ENCODE measurements at places on chromosomes 16 and 17. TPM values are rescaled to one million over a fixed set of nuclear protein-coding genes. Genes with fewer than 3 reads are reported as not detected.

Gene DNASE1L2
- 1.2 TPM for total RNA-seq

DNA sequence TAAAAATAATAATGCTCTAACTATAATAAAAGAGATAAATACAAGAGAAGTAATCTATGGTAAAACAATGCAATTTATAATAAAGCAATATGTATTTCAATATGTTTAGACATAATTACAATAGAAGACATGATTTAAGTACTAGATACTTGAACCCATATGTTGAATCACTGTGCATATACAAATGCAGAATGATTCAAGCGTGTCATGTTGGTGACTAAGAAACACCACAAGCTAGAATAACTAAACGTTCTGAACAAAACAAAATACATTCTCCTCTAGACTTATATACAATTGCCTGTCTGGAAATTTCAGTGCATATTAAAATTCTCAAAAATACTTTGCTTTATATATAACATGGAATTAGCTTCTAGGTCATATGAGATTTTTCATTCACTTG is 11.2 kb downstream of the TADA2A start:
- no peaks in the 10 kb centered on the region for H3K27me3 ChIP-seq
- DNase-seq = no peak
- H3K4me1 ChIP-seq = no peaks in the 10 kb centered on the region

DNA sequence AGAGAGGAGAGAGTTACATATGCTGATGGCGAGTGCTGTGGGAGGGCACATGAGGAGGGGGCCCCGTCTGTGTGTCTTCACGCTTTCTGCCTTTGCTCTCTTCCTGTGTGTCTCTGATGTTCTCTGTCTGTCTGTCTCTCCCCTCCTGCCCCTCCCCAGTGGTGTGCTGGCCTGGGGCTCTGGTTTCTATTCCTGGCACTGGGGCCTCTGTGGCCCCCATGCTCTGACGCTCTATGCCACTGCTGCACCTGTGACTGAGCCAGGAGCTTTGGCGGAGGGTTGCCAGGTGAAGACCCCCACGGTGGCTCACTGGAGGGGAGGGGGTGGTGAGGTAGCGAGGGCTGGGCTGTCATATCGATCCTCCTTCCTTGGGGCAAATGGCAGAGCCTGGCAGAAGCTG is 24.6 kb upstream of the BRD7 start:
- H3K27ac ChIP-seq = no peak overlapping the region
- peak; percentile 67 for DNase-seq
- no peaks in the 10 kb centered on the region for H3K4me1 ChIP-seq
- H3K27me3 ChIP-seq = peaks cover 4% of the 10 kb centered on the region
- no peaks in the 10 kb centered on the region for H3K36me3 ChIP-seq

DNA sequence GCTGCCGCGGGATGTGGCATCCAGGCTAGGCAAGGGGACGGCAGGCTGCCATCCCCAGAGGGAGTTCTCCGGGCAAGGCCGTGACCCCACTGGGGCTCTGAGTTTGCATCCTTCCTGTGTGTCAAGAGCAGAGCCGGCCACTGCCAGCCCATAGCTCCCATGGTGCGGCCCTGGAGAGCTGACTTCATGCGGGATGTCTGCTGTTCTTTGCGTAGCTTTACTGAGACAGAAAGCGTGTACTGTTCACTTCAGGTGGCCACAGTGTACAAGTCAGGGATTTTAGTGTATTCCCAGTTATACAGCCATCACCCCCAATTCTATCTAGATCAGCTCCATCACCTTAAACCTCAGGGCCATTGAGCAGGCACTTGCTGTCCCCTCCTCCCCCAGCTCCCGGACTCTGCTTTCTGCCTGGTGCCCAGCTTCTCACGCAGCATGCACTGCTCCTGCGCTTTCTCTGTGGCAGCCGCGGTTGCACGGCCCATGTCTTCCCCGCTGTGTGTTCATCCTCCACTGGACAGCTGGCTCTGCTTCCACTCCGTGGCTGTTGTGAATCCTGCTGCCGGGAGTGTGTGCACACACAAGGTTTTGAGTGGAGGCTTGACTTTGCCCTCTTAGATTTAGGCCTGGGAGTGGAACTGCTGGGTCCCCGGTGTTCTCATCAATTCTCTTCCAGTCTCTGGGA is 71.2 kb downstream of the KLHDC4 start:
- peaks cover 5% of the 10 kb centered on the region for H3K36me3 ChIP-seq
- no peak for DNase-seq
- no peak overlapping the region for H3K27ac ChIP-seq
- no peak overlapping the region for H3K4me3 ChIP-seq

Gene AANAT
- not detected for total RNA-seq

- H3K36me3 ChIP-seq = peaks cover 10% of the 10 kb centered on the region
- no peak overlapping the region for H3K27ac ChIP-seq
- no peak overlapping the region for H3K4me3 ChIP-seq
- H3K4me1 ChIP-seq = peaks cover 29% of the 10 kb centered on the region
These were observed 796 bp downstream of the NPB start for GRCh38 chr17:81902653-81903414.

Gene CNTNAP4
- not detected for total RNA-seq
